Stimulated activated naive CD8-positive, alpha-beta T cell treated with anti-CD3 and anti-CD28 coated beads, Interleukin-15, amount 100 ng/mL, for 72 hours (primary cell): ENCODE measurements at places on chromosomes 16 and 17.

DNA sequence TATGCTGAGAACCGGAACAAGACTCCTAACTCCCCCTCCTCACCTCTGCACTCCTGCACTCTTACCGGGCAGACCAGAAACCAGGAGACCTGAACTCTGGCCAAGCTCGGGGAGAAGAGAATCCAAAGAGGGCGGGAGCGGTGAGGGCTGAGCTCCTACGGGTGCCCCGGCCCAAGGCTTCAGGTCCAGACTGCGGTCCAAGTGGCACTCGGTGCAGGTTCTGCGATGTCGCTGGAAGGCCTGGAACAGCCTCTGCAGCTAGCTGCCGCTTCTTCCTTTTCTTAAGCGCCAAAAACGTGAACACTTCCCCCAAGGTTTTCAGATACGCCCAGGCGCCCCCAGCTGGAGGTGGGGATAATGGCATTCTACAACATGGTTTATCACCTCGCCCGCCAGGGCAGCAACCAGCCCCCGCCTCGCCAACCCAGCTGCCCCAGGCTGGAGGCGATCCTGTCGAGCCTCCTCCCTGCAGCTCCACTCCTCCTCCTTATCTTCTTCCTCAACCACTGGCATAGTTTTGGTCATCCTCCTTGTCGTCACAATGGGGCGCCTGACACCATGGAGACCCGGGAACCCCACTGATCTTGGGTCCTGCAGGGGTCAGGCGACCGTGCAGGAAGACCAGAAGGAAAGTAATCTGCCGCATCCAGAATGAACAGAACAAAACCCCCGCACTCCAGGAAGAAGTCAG lies 1735.9 kb downstream of the TP53TG3F start:
- DNase-seq: no peak

- no peak for DNase-seq
These were observed 19.7 kb downstream of the CIITA start for GRCh38 chr16:10896723-10897122.

GRCh38 chr17:65918500-65918899 lies 273.4 kb downstream of the CEP112 start:
- DNase-seq: no peak

GRCh38 chr17:5931616-5932015 lies 138.6 kb upstream of the WSCD1 start:
- no peak for DNase-seq

GRCh38 chr17:7440834-7441195 lies 1.5 kb downstream of the FGF11 start:
- DNase-seq: no peak

- no peak for DNase-seq
These were observed 105.0 kb downstream of the ZNF778 start for GRCh38 chr16:89322321-89323119.

DNA sequence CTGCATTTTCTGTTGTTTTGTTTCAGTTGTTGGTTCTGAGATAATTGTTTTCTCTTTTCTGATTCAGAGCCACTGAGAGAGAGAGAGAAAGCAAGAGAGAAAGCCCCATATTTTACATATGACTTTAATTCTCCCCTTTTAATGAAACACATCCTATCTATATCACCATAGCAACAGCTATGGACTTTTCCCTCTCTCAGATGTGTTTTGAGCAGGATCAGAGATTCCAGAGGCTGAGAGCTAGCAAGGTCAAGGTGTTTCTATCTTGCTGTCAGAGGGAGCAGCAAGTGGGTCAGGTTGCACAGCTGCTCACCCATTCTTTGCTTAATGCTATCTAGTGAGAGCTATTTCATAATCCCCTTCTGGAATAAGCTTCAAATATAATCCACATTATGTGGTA lies 415.9 kb downstream of the CA10 start:
- no peak for DNase-seq

GRCh38 chr16:87826798-87827587 lies 42.3 kb downstream of the SLC7A5 start:
- no peak for DNase-seq

DNA sequence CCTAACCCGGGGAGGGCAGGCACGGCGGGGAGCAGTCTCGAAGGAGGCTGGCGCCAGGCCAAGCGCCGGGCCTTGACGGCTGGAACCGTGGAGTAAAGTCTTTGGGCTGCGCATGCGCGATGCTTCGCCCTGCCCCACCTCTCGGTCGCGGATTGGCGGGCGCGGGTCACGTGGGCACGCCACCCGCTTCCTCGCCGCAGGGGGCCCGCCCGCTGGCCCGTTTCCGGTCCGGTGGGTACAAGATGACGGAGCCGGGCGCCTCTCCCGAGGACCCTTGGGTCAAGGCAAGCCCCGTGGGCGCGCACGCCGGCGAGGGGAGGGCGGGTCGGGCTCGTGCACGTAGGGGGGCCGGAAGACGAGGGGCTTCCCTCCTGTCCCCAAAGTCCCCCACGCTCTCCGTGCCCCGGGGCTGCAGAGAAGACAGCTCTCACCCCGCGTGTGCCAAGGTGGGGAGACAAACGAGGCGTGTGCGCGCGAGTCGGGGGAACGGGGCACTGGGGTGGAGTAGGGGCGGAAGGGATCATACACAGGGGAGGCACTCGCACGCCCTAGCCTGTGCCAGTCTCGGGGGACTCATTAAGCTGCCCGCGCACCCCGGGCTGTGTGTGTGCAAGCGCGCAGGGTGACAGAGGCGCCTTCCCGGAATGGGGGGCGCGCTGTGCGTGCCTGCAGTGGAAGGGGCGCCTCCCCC lies at the start of gene MLX:
Gene MLX (plus strand): TSS at position 218 of the 691 bp plus-strand sequence. CDS start 25 bp downstream, at position 243.
- DNase-seq: peak; percentile 94

GRCh38 chr17:50123649-50124349 lies 6.2 kb downstream of the SAMD14 start:
- no peak for DNase-seq

DNA sequence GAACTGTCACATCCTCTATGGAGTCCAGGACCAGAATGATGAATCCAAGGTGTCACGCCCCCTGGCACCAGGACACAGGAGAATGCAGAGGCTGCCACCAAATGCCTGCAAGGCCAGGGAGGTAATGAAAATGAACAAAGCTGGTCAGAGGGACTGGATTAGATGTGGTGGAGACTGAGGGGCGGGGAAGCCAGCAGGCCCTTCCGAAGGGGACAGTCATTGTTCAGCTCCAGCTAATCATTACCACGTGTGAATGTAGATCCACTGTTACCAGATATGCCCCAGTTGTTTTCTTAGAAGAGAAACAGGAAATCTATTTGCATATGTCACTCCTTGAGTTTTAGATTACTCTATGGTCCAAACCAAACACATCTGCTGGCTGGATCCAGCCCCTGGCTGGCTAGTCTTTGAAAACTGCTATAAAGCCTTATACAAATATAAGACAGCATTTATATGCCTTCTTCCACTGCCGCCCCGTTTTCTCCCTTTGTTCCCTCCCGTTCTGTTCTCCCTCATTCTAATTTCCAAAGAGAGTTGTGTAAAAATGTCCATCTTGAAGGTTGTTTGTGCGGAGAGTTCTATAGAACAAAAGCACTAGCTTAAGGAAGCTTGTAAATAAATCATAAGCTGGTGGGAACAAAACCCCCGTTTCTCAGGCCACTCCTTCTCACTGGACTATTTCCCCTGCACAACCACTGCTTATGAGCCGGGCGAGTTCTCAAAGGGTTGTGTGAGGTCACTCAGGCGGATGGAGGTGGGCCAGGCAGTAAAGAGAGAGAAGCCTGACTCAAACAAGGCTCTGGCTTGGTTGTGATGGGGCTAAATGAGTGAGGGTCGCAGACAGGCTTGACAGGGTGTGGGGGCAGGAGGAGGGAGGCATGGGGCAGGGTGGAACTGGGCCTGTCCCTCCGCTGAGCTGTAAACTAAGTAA lies 14.2 kb downstream of the CRYM start:
- DNase-seq: no peak
